Stimulated activated CD8-positive, alpha-beta memory T cell treated with anti-CD3 and anti-CD28 coated beads, Interleukin-2, amount 100 ng/mL, for 1 hour (primary cell): ENCODE measurements at places on chromosomes 3 and 15.

GRCh38 chr3:147417551-147418295 lies 8.6 kb downstream of the ZIC1 start:
- no peak for DNase-seq

DNA sequence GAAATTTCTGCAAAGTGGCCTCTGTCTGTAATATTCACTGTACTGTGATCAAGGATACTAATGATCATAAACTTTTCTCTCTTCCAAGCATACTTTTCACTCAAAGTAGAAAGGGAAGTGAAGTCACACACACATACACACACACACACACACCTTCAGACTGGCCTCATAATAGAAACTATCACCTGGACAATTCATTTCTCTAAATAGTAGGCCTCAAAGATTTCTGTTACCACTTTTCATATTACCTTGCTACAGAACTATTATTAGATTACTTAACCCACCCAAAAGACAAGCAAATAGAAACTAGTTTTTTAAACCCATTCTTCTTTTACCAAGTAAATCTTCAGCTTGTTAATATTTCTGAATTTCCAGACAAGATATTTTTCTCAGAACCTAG lies 12.2 kb downstream of the CPB1 start:
- no peak for DNase-seq

GRCh38 chr3:27800261-27800660 lies 78.1 kb upstream of the EOMES start:
- no peak for DNase-seq

DNA sequence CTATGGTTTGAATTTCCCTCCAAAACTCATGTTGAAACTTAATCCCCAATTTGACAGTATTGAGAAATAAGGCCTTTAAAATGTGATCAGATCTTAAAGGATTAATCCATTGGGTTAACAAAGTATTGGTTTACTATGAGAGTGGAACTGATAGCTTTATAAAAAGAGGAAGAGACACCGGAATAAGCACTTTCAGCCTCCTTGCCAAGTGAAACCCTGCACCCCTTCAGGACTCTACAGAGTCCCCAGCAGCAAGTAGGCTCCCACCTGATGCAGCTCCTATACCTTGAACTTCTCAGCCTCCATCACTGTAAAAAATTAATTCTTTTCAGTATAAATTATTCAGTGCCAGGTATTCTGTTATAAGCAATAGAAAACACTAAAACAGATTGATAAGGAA lies 348.3 kb downstream of the CGGBP1 start:
- no peak for DNase-seq

- no peak for DNase-seq
Measured at GRCh38 chr3:113086560-113087461, 96.0 kb downstream of the GTPBP8 start.

GRCh38 chr3:51216291-51216690 lies 168.8 kb upstream of the MANF start:
- no peak for DNase-seq

DNA sequence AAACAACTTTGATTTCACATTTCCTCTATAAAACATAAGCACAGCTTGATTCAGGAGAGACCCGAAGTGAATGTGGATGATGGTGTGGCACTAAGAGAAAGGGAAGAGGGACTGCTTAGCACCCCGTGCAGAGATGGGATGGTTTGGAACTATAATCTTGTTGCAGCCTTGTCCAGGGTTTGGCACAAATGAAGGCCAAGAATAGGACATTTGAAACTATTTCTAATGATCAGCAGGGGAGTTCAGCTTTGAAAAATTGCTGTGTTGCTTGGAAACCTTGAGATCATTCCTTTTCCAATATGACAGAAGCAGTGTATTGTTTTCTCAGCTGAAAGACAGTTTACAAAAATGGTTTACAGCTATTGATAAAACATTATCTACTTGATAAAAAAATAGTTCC lies 49.7 kb downstream of the ASB7 start:
- DNase-seq: no peak

GRCh38 chr3:133490468-133491351 lies 82.8 kb upstream of the CDV3 start:
- DNase-seq: peak; percentile 33

GRCh38 chr3:182636646-182637045 lies 156.7 kb upstream of the ATP11B start:
- no peak for DNase-seq

DNA sequence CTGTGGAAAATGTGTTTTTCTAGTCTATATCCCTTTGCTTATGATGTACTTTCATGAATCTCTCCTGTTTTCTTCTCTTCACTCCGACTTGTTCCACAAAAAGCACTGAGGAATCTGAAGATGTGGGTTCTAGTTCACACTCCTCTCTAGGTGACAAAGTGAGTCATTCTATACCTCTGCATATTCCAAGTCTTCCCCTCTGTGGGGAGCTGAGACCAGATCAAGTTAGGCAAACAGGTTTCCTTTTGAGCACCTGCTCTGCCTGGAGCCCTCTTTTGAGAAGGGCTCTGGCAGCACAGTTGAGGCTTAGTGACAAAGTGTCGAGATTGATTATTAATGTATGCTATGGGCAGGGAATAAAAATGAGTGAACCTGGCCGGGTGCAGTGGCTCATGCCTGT lies 82.4 kb upstream of the VGLL4 start:
- no peak for DNase-seq

DNA sequence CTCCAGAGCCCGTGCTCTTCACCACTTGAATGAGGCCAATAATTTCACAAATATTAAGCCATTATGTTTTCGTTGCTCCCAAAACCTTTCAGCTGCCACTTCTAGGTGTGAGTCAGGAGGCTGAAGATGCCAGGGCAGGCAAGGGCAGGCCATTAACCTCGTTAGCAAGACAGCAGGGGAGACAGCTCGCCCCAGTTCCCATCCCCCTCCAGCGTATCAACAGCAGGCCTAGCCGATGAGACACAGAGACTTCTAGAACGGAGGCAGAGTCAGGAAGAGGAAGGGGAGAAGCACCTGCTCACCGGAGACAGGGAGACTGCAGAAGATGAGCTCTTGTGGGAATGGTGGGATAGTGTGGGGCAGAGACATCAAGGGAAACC lies 28.0 kb upstream of the PLA2G4E start:
- DNase-seq: no peak

DNA sequence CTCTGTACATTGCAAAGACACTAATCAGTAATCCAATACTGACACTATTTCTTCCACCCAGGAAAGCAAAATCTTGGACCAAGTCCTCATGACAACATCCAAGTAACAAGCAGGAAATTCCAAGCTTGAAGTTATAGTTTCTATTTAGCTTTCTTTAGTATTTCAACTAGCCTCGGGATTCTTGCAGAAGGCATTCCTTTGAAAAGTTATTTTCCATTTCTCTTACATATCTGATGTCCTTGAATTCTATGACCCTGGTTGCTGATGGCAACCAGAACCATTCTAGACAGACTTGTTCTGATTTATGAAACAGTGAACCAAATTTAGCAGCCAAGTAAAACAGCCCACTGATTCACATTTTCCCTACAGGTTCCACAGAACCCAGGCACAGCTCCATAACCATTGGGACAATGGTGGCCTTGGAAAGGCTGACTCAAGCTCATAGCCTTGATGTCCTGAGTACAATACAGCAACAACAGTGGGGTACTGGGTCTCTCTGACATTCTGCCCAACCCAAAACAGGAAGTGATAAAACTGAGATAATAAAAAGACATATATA lies 26.5 kb downstream of the P3H2 start:
- no peak for DNase-seq

GRCh38 chr15:66440501-66440900 lies 53.8 kb downstream of the MAP2K1 start:
- DNase-seq: no peak

GRCh38 chr15:90190606-90191343 lies 10.4 kb upstream of the SEMA4B start:
- no peak for DNase-seq

- DNase-seq: no peak
Measured at GRCh38 chr15:74611341-74611740, 4.3 kb upstream of the CLK3 start.

DNA sequence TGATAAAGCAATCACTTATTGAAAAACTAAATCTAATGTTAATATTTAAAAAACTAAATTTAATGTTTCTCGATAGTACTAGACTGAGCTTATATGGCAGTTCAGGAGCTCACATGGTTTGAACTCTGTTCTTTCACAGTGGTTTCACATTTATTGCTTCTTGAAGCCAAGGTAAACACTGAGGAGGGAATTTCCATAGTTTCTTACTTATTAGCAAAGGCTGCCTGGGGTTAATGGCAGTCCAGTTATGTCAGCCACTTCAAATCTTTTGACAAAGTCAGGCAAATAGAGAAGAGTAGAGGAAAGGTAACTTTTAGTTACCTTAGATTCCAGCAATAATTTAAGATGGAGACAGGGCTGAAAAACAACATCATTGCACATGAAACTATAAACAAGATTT lies 831.5 kb downstream of the ROBO2 start:
- no peak for DNase-seq

DNA sequence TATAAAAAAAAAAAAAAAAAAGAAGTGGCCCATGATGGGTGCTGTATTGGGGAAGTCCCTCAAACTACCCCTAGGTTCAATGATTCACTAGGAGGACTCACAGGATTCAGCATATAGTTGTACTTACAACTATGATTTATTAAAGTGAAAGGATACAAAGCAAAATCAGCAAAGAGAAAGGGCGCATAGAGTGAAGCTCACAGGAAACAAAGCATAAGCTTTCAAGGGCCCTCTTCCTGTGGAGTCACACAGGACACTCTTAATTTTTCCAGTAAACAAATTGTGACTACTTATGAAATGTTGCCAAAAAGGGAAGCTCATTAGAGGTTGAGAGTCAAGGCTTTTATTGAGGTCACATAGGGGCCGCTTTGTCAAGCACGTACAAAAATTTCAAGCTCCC lies 153.7 kb upstream of the GAP43 start:
- no peak for DNase-seq

DNA sequence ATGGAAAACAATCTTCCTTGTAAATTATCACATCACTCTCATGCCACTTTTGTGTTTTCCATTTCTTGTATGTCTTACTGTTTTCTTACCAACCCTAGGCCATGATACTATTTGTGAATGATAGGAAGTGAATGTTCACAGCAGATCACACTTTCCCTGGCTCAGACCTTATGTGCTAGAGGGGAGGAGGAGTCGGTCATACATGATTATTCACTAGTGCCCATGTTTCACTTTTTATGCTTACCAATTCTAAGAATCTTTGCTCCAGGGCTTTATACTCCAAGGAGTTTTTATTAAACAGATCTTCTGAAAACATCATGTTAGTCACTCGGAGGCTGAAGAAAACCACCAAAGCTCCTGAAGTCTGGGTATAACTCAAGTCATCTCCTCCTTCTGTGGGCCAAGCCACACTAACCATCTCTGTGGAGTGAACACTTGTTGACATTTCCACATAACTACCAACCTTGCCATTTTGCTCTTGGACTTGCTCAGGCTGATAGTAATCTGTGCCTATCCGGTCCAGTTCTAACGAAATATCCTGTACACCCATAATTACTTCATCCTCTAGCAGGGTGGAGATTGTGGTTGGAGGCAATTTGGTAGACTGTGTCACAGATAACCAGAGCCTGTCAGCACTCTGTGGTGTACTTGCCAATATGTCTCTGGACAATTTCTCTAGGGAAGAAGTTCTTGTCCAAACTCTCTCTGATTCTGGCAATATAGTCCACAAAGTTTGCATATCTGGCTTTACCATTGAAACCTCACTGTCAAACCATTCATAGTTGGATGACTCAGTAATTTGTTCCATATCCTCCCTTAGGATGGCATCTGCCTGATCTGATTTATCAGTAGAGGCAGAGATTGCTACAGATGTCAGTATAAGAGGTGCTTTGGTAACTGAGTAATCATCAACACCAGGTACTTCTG lies 76.8 kb downstream of the IMPG2 start:
- DNase-seq: no peak

DNA sequence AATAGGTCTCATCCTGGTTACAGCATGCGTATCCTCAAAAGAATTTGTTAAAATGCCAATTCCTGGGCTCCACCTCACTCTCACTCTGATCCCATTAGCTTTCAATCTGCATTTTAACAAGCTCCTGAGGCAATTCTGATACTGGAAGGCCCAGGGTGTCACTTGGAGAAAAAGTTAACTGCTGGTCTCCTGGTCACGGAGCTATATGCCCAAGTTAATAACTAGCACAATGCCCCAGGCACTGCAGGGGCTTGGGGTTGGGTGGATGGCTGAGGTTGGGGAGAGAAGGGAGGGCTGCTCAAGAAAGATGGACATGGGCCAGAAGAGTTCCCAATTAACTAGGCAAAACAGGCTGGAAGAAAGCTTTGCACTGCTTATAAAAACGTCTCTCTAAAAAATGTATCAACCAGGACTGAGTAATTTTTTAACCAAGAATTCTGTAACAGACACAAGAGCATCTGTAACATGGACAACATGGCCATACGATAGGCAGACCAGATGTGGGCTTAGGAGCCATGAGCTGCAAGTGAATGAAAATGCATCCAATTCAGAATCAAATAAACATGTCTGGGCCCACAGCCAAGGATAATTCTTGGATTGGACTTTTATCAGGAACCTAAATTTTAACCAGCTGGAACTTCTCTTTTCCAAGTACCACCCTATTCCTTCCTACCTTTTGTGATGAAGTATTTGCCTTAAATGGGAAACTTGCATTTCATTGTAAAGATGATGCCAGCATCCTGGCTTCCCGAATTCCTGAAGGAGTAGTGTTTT lies 4.2 kb downstream of the IL17RD start:
- no peak for DNase-seq

DNA sequence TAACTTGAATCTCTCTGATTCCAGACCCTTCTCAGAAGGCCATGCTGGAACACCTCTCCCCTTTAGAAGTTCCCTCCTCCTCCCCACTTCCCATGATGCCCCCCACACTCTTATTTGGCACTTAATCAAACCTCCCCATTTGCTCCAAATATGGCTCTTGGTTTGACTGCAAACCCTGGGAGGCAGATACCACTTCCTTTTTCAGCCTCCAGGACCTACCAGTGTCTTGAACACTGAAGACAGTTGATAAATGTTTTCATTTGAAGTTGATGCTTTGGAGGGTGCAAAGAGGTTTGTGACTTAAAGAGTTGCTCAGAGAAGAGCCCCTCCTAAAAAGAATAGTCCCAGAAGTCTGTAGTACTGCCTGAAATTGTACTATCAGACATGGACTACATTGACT lies 61.5 kb downstream of the SEMA5B start:
- DNase-seq: no peak

DNA sequence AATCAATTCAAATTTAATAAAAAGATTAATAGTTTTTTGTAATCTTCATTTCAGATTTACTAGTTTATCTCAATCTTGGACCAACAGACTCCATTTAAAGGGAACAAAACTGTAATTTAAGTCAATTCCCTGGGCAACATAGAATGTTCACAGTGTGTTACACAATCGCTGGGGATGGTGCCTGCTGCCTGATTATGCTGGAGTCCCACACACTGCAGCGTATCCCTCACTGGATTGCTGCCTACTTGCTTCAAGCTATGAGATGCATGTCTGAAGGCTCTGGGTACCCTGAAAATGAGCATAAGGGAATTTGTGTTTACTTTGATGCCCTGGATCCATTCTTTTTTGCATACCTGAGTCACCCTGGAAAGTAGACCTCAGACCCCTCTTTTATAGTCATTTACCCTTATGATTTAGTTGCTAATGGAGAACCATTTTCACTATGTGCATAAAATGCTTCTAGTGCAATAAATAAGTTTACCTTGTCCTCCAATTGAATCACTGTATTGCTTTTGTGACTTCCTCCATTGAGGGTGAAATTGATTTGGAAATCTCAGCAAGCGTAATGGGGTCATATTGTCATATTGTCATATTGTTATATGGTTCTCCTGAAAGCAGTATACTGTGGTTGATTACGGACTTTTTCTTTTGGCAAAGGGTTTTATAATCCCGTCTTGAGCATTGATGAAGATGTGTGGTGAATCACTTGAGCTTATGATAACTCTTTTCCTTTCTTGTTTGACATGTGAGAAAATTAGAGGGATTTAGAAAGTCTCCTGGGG lies 35.9 kb downstream of the ITPR1 start:
- no peak for DNase-seq
